Right hindlimb (tissue), 1 donor: ENCODE measurements at places on chromosomes 2 and 18.

- DNase-seq, result no peak
These were observed 437.2 kb upstream of the HS6ST1 start for GRCh38 chr2:128755695-128756364.

- no peak for DNase-seq
These were observed 75.9 kb downstream of the DNMT3A start for GRCh38 chr2:25265802-25266201.

GRCh38 chr2:173288561-173288960 lies 66.1 kb upstream of the CDCA7 start:
- DNase-seq, result no peak

DNA sequence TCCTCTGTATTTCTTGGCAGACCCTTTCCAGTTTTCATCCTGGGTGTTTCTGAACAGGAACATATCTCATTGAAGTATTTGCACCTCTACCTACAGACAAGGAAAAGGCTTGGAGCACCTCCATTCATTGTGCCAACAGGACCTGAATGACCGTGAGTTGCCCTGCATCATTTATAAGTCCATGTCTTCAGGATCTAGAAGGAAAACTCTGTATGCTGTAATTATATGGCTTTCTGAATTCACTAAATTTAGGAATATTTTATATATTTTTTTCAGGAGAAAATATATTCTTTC lies 402.3 kb upstream of the SLC14A2 start:
- no peak for DNase-seq

DNA sequence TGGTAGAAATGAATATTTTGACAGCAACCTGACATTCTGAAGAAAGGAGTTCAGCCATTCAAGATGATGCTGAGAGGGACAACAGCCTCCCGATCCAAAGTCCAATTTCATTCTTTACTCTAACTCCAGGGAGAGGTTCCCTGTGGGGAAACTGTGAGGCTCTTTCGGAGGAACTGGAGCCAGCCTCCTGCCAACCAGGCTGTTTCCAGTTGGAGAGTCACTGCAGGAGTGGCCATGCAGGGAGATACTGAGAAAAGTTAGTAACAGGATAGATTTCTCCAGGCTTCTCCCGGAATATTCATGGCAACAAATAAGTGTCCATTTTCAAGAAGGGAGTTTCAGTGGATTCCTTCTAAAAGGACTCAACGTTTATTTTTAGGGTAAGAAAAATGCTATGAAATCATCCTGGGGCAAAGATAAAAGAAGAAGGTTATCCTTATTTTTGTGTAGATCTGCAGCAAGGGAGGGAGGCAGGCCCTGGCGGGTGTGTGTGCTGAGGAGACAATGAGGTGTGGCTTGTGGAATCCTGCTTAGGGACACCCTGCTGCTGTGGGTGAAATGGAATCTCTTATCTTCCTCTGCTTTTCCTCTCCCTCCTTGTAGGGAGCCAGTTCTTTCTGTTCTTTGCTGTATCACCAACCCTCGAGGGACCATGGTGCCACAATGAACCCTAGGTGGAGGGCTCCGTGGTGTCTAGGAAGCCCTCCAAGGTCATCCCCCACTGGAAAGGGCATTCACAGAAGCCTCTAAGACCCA lies 18.1 kb downstream of the KLHL14 start:
- DNase-seq, result no peak

DNA sequence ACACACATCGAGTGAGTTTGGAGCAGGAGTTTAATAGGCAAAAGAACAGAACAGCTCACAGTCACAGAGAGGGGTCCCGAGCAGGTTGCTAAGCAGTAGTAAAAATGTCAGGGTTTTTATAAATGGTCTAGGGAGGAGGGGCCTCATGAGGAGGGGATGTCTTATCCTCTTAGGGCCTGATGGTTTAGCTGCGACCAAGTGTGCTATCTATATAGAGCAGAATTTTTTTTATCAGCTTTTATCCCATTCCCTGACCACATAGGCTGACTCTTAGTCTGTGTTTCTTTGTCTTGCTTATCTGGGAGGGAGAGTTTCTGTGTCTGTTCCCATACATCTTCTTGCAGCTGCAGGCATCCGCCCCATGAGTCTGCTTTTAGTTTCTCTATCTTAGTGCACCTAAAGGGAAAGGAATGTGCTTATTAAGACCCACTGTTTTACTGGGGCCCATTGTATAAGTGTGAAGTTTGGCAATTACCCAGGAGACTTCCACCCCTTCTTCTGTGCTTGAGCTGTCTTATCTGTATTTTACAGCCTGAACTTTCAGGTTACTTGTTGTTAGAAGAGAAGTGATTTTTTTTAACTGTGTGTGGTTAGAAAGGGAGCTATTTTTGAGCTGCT lies 30.4 kb upstream of the GMCL1 start:
- DNase-seq, result no peak

GRCh38 chr2:164810843-164811242 lies 30.8 kb downstream of the COBLL1 start:
- no peak for DNase-seq

- DNase-seq, result no peak
These were observed 880.3 kb upstream of the ACVR2A start for GRCh38 chr2:146964494-146964893.

GRCh38 chr2:176443946-176444345 lies 174.7 kb downstream of the MTX2 start:
- DNase-seq, result no peak

DNA sequence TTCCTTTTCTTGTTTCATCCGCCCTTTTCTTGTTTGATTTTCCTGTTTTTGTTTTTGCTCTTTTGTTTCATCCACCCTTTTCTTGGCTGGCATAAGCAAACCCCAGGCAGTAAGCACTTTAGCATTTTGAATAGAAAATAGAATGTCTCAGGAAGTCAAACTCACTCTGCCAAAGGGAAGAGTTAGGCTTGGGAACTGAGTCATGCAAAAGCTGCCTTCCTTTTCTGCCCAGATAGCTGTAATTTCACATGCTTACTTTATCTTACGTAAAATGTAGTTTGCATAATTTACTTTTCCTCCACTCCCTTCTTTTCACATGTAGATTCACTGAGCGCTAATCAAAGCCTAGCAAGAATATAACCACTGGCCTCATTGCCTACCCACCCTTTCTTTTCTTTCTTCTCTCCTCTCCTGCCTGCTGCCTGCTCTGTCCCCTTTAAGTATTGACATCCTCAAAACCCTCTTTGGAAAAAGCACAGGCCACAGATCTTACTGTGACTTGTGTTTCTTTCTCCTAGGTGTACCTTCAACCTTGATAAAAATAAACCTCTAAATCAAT lies 48.4 kb downstream of the CNGA3 start:
- no peak for DNase-seq

- no peak for DNase-seq
These were observed 109.8 kb downstream of the FAM210A start for GRCh38 chr18:13616525-13617035.

- DNase-seq, result no peak
These were observed 3.7 kb upstream of the GAD1 start for GRCh38 chr2:170812710-170813600.

DNA sequence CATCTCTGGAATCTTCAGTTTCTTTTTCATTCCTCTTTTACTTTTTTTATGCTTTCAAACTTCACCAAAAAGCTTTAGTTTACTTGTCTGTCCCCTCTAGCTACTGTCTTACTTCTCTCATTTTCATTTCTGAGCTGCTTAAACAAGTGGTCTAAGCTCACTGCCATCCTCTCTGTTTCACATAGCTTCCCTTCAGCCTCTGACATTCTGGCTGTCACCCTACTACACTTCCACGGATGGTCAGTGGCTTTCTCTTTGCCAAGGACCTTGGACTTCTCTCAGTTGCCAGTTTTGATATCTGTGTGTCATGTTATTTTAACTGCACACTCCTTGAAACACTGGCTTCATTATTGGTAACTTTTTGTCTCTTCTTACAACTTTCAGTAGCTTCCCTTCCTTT lies 176.1 kb downstream of the IKZF2 start:
- DNase-seq, result no peak

DNA sequence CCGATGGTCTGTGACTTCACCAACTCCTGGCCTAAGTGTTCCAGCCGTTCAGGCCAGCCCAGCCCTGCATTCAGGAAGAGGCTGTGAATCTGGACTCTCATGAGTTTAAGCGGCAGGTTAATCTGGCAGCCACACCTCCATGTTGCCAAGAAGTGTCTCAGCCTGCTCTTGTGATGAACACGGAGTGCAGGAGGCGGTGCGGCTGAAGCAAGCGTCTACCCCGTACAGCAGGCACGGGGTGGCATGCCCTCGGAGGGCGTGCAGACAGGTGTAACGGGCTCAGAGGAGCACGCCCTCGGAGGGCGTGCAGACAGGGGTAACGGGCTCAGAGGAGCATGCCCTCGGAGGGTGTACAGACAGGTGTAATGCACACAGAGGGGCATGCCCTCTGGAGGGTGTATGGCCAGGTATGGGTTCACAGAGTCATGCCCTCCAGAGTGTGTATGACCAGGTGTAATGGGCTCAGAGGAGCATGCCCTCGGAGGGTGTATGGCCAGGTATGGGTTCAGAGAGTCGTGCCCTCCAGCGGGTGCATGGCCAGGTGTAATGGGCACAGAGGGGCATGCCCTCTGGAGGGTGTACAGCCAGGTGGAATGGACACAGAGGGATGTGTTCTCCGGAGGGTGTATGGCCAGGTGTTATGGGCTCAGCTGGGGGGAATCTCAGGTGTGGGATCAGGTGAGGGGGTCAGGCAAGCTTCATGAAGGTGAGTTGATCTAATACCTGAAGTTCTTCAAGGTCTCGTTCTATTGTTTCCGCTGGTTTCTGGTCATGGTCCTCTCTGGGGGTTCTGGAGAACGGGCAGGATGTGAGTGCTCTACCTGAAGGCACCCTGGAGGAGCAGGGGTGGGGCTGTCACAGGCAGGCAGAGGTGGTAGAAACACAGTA lies 22.6 kb downstream of the CROCC2 start:
- no peak for DNase-seq

GRCh38 chr2:67841711-67842110 lies 221.1 kb downstream of the C1D start:
- DNase-seq, result no peak

DNA sequence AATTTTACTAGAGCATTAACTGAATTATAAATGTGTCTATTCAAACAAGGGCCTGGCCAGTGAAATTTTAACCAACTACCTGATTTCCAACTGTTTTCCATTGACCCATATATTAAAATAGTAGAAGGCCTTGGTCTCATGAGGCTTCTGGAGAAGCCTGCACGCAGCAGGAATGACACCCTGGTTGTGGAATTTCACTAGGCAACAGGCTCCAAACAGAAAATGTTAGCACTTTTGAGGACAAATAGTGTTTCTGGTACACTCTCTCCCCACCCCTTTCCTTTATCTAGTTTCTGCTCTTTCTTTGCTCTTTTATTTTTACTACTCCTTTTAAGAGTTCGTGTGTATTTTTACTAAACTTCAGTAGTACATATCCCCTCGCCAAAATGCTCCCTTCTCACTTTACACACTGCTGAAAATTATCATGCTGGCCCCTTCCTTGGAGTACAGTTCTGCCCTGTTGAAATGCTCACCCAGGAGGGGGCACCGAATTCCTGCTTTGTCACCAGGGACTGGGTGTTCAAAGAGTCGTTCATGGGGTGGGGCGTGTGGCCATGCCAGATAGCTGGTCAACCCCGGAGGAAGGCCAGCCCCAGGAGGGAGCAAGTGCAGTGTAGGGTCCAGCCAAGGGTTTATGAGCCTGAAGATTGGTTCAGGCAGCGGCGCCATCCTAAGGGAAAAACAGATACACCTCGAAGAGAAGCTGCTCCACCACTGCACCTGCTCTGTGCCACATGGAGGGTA lies 22.1 kb upstream of the COL6A3 start:
- peak; percentile 83 for DNase-seq

DNA sequence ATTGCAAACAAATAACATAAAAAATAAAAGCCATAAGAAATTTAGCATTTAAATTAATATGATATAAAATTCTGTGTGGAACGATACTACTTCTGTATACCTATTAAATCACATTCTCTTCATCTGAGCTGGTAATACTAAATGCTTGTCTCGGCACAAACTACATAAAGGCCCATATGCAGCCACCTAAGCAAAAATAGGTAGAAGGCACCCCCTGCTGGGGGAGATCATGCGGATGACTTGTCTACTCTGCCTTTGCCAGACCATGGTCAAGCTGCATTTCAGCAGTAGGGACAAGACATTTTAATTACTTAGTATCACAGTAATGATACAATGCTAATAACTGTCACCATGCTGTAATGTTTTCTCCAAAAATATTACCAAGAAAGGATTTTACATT lies 108.0 kb downstream of the CDH19 start:
- peak; percentile 73 for DNase-seq

DNA sequence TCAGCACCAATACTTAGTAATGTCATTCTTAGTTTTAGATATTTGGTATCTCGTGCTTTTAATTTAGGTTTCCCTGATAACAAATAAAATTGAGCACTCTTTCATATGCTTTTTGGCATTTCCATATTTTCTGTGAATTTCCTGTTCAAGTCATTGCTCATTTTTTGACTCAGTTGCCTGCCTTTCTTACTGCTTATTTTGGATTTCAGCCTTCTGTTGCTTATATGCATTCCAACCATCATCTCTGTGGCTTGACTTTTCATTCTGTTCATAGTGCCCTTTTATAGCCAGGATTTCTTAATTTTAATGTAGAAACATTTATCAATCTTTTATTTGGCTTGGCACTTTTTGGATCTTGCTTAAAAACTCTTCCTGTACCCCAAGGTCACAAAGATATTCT lies 14.5 kb upstream of the KIF3C start:
- DNase-seq, result no peak

DNA sequence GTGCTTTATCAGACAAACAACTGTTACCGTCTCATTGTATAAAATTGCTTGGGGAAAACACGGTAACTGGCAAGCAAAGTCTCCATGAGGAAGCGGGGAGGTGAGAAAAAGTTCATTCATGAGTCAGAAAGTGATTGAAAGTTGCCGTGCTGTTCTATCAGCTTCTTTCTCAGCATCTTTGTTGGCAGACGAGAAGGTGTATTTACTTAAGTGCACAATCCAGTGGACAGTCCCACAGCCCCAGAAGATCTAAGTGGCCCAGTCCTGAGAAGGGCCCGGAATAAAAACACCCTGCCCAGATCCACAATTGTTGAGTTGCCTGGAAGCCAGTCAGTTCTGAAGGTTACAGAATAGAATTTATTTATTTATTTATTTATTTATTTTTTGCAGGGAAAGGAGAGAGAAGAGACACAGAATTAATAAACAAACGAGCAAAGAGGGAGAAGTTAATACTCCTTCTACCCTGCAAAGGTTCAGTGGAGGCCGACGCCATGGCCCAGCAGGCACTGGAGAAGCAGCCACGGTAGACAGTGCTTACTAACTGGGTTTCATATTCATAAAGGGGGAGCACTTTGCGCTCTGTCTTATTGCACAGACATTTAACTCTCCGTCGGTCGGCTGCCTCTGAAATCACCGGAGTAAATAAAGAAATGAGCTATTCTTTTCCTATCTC lies 676.0 kb upstream of the SALL3 start:
- DNase-seq, result no peak

DNA sequence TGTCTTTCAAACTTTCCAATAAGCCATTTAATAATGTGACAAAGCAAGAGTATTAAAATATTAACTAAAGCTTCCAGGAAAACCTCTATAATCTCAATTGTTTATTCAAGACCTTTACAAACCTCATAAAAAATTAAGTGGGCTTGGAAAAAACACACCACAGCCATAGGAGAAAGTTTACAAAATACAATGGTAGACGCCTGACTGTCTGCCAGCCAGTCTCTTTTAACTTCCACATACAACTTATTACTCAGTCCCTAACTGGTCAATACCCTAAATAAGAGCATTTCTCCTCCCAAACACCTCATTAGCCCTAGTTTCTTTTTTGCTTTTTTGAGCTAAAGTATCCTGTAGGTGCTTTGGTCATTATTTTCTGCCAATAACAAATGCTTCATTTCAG lies 247.4 kb upstream of the CYP26B1 start:
- DNase-seq, result no peak
